ENCODE measurements at places on chromosomes 7 and 10.
A peak's percentile ranks its signal among the peaks of the same experiment; 100 is the strongest.

- no peak for DNase-seq
Measured at GRCh38 chr10:57689596-57690297, 577.9 kb downstream of the IPMK start.

- DNase-seq: peak; percentile 19
Measured at GRCh38 chr10:121696854-121697253, 98.6 kb upstream of the FGFR2 start.

DNA sequence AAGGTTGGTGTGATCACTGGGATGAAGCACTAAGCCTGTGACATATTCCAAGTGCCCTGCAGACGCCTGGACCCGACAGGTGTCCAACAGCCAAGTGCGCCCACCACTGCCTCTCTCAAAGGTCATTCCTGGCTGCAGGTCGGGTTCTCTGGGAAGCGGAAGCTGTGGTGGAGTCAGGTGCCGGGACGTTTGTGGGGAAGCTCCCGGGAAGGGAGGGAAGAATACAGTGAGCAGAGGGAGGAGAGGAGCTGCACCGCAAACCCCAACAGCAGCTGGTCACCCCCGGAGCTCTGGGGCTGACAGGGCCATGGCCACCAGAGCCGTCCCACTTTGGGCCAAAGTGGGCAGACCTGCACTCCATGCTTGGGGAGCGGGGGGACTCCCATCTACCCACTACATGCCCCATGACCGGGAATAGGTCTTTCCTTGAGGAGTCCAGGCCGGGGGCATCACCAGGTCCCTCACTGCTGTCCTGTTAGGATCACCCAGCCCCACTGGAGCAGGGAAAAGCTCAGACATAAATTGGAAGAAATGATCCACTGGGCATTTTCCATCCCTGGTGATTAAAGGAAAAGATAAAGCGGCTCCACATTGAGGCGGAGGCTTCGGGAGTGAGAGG is 84.5 kb upstream of the PPP2R2D start:
- no peak for DNase-seq

DNA sequence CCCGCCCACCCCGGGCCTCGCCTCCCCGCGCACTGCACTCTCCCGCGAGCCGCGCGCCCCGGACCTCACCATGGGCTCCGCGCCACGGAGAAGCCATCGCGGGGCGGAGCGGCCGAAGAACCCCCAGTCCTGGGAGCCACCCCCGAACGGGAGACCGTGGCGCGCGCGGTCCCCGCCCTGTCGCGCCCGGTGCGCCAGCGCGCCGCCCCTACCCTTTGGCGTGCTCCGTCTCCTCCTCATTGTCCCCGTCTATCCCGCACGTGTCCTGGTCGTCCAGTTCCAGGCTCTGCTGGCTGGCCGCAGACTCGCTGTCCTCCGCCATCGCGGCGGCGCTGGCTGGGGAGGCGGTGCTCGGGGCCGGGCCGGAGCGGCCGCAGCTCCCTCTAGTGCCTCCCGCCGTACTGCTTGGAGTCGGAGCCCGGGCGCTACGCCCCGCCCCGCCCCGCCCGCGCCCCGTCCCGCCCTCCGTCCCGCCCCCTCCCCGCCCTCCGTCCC is at the start of gene NMT2:
Gene NMT2 (minus strand): TSS at position 403 of the 495 bp plus-strand sequence. CDS start 81 bp downstream, at position 322.
- no peak for DNase-seq

DNA sequence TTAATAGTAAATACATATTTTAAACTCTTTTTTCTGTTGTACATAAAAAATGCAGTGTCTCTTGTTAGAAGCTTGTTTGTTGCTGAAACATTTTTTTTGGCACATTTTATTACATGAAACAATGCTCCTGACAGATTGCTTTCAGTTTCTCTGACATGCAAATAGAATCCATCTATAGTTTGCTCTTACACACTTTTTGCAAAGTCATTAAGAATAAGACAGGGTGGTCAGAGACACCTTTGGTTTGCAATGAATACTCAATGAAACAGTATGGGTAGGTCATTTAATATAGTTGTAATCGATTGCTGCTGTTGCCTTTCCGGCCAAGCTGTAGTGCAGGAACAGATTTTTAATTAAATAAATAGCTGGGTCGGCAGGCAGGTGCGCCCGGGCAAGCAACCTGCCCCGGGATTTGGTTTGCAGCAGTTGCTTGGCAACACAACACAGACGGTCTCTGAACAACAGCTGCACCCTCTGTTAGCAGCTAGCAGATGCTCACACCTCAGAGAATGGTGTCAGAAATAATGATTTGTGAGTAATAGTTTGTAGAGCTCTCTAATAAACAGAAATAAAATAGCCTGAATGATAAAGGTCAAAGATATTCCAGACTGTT is 115.7 kb upstream of the CACNA2D1 start:
- no peak for DNase-seq

DNA sequence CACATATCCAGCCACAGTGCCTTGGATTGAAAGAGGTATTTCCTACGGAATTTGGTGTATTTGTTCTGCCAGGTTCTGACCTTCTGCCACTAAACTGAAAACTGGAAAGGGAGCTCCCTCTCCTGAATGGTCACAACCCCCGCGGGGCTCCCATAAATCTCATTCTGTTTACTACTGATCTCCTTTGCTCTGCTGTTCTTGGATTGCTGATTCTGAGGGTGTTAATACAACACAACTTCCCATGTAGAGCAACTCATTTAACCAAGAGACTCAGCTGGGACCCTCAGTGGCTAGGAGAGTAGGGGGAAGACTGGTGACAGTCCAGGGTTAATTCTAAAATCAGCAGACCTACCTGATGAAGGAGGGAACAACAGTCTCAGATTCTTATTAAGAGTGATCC is 662.9 kb downstream of the INHBA start:
- no peak for DNase-seq

- DNase-seq: no peak
Measured at GRCh38 chr7:128923411-128923800, 12.9 kb upstream of the KCP start.

GRCh38 chr7:151875942-151876898 is 695 bp downstream of the PRKAG2 start:
- peak; percentile 79 for DNase-seq

- no peak for DNase-seq
Measured at GRCh38 chr10:49744924-49745605, 17.1 kb downstream of the OGDHL start.

DNA sequence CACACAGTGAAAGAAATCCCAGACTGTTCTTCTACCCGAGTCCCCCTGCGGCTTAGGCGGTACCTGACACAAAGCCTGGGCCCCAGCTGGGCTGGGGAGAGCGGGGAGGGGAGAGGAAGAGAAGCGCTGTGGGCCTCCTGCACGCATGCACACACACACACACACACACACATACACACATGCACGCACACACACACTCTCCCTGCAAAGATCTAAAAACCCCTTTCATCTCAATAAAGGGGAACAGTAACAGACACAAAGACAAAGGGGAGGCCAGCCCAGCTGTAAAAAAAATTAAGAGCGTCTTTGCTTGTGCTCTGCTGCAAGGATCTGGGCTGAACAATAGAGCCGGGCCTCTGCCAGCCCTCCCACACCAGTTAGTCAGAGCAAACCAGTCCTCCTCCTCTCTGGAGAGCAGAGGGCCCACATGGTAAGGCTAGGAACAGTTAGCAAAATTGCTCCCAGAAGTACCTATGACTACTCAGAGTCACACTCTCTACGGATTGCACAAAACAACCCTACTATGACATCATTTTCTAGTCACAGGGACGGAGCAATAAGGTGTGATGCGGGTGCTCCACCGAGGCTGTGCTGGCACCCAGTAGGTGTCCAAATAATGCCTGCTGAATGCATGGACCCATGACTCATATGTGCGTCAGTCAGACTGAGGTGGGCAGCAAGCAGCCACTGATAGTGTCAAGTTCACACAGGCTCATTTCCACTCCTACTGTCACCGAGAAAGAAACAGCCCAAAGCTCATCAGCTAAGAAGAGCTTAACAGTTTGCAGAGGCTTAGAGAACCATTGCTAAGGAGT is 9.2 kb downstream of the ITPRIP start:
- peak; percentile 94 for DNase-seq

GRCh38 chr10:102300278-102300843 is 55.0 kb downstream of the GBF1 start:
- no peak for DNase-seq

- DNase-seq: no peak
Measured at GRCh38 chr7:124796771-124797170, 31.2 kb upstream of the GPR37 start.

- no peak for DNase-seq
Measured at GRCh38 chr7:155938129-155938528, 125.9 kb upstream of the SHH start.

DNA sequence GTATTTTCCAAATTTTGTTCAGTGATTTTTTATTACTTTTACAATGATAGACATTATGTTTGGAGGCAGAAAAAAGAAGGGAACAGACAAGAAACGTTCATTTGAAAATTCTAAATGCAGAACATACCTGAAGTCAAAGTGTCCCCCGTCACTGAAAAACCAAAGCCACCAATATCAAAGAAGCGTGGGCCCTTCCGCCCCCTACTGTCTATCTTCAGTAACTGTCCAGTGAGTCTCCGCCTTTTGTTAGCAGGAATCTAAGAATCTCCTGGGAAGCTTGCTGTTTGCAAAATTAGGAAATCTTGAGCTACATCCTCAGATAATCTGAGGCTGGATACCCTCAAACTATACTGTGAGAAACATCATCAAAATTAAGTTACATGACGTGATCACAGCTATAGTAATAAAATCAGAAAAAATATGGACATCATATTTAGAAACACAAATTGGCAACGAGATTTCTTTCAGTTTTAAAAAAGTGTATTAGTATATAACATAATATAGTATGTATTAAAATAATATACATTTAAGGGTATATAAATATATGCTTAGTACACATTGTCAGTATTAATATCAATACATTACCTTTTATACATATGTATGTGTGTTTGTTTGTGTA is 169.3 kb upstream of the AKR1E2 start:
- peak; percentile 48 for DNase-seq

GRCh38 chr10:132016514-132016913 is 34.8 kb upstream of the BNIP3 start:
- DNase-seq: no peak

GRCh38 chr7:77450613-77451012 is 34.5 kb upstream of the GSAP start:
- no peak for DNase-seq

DNA sequence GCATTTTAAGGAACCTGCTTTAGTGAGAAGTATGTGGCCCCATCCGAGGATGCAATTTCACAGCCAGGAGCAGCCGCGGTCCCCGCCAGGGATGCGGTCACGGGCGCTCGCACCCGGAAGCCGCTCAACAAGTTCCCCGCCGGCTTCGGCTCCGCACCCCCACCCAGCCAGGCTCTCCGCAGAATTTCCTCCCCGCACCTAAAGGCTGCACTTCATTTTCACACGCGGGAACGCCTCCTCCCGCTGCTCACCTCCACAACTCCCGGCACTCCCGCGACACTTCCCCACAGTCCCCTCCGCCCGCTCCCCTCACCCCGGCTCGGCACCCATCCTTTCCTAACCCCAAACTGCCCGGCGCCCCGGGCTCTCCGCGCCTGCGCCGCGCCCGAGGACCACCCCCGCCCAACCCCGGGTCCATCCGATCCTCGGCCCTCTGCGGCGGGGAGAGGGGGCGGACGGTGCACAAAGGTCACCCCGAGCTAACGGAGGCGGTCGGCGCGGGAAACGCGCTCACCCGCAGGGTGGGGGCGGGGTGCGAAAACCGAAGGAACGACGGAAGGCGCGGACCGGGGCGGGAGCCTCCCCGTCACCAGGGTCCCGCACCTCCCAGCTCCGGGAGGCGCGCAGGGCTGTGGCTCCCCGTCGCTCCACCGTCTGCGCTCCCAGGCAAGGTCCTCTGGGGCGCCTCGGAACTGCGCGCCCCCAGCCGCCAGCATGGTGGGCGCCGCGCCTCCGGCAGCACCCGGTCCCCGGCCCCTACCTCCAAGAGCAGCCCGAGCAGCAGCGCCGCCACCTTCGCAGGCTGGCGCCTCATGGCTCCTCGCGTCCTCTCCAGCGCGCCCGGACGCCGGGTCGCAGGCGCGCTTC is 558 bp downstream of the VOPP1 start:
- peak; percentile 76 for DNase-seq

GRCh38 chr7:142887282-142888015 is 1.9 kb upstream of the TRPV6 start:
- DNase-seq: no peak

DNA sequence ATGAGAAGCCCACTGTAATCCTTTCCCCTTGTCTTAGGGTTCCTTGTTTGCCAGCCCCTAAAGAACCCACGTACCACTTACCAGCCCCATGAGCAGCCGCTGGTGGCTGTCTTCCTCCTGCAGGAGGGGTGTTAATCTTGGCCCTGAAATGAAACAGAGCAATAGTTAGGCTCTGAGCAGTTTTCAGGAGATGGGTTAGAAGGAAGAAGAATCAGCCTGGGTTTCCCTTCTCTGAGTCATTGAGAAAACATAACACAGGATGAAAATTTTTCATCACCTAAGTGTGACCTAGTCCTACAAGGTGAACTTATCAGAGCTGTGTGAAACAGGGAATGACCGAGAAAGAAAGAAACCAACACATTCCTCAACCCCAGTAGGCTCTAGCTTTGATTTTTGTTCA is 90.0 kb downstream of the GSAP start:
- no peak for DNase-seq

- DNase-seq: no peak
Measured at GRCh38 chr7:155509725-155510551, 36.4 kb downstream of the CNPY1 start.

- DNase-seq: peak; percentile 61
Measured at GRCh38 chr7:150962553-150963399, 15.3 kb downstream of the KCNH2 start.

GRCh38 chr10:405648-406047 is 270.4 kb downstream of the ZMYND11 start:
- DNase-seq: no peak

DNA sequence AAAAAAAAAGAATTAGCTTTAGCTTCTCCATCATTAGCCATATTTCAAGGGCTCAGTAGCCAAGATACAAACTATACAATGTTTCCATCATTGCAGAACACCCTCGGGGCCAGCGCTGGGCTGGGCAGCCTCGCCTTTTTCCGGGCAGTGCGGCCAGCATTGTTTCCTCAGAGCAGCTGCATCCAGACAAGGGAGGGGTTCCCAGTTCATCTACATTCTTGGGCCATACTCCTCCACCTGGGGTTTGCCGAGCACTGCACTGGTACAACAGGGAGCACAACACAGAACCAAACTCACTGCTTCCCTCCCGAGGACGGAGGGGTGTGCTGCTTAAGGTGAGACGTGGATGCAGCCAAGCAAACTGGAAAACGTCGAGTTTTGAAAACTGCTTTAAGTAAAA is 2.4 kb upstream of the PKD1L1 start:
- DNase-seq: no peak

- DNase-seq: peak; percentile 36
Measured at GRCh38 chr10:11612021-11613001, 861 bp upstream of the USP6NL start.

GRCh38 chr7:96299496-96299895 is 22.4 kb downstream of the SLC25A13 start:
- no peak for DNase-seq

- DNase-seq: no peak
Measured at GRCh38 chr10:131871673-131872005, 29.2 kb upstream of the PPP2R2D start.

DNA sequence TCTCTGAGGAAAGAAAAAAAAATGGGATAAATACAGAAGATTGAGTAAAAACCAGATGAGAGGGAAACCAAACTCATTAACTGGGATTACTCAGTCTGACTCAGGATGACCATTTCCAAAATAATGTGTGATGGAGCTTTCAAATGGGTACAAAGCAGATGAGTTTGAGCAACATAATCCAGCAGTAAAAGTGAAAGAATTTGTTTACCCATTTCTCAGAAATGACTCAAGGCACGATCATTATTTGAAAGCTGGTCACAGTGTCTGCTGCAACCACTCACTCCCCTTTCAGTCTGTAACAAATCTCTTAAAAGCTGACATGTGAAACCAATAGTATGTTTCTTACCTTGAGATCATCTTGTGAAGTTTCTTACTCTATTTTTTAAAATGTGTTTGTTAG is 104.7 kb upstream of the KLF14 start:
- no peak for DNase-seq

- DNase-seq: no peak
Measured at GRCh38 chr10:110360857-110361474, 56.2 kb upstream of the SMNDC1 start.

Data from inflammatory macrophage (primary cell).